Stimulated activated CD4-positive, alpha-beta T cell treated with anti-CD3 and anti-CD28 coated beads, Interleukin-4, amount 100 ng/mL, for 4 hours (primary cell): ENCODE measurements at places on chromosomes 6 and 20.

GRCh38 chr6:38687043-38687353 lies 15.9 kb downstream of the GLO1 start:
- DNase-seq: no peak

- no peak for DNase-seq
These were observed 96.2 kb upstream of the RNF217 start for GRCh38 chr6:124866040-124866439.

GRCh38 chr6:92706976-92707375 lies 712.4 kb downstream of the EPHA7 start:
- DNase-seq: no peak

DNA sequence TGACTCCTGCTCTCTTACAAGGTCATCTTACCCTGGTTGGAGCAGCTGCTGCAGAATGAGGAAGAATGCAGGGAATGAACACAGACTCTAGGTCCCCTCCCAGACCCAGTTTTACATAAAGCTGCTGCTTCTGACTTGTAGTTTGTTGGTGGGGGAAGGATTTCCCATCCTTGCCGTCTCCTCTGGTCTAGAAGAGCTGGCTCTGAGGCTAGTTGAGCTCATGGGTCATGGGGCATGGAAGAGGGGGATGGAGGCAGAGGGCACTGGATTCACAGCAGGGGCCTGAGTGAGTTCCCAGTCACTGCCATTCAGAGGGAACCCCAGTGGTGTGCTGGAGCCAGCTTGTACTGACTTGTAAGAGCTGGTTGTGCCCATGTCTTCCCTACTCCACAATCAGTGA lies 9.2 kb upstream of the GUCA1A start:
- DNase-seq: no peak

DNA sequence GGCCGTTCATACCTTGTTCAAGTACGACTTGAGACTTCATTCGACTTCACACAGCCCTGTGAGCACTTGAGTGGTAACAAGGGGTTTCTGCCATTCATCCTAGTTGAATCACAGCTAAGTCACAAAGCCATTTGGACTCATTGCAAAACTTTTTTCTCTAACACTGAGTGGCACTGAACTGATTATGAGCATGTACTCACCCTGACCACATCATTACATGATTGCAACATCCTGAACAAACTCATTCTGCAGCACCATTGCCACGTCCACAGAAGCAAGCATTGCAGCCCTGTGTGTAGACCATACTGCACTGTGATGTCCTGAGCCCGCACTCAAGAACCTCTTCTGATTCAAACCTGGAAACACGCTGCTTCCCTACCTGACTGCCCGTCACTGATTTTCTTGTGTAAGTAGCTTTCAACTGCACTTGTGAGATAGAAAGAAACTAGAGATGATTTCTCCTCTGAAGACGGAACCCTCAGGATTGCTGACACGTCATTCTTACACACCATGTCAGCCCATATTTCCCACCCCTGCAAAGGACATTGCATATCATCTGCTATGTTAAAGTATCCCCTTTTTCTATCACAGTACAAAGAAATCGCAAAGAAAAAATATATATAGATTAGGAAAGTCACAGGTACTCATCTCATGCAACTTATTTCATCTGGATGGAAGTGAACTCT lies 81.6 kb downstream of the C6orf118 start:
- no peak for DNase-seq

GRCh38 chr20:55172310-55173002 lies 697.1 kb downstream of the DOK5 start:
- DNase-seq: no peak

DNA sequence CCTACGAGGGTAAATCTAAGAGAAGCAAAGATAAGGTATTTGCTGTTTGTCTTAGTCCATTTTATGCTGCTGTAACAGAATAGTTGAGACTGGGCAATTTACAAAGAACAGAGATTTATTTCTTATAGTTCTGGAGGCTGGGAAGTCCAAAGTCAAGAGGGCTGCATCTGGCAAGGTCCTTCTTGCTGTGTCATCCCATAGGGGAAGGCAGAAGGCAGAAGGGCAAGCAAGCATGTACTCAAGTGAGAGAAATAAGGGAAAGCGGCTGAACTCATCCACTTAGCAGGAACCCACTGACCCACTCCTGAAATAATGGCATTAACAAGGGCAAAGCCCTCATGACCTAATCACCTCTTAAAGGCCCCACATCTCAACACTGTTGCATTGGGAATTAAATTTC lies 102.7 kb downstream of the AGPAT4 start:
- no peak for DNase-seq

DNA sequence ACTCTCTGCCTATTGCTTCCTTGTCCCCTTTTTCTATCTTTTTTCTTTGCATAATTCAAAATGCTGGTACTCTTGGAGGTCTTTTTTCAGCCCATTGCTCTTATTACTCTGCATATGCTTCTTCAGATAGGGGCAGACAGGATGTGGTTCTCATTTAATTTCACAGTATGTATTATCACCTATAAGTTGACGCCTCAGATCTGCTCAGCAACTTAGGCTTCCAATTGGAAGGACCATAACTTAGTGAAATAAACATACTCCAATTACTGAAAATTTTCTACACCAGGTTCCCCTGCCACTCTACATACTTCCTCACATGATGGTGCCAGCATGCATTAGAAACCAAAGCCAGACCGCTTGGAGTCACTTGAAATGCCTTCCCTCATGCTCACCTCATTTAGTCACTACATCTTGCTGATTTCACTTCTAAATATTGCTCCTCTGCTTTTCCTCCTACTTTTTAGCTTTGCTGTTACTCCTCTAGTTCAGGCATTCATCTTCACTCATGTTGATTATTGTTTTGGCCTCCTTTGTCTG lies 34.5 kb upstream of the AHI1 start:
- no peak for DNase-seq

DNA sequence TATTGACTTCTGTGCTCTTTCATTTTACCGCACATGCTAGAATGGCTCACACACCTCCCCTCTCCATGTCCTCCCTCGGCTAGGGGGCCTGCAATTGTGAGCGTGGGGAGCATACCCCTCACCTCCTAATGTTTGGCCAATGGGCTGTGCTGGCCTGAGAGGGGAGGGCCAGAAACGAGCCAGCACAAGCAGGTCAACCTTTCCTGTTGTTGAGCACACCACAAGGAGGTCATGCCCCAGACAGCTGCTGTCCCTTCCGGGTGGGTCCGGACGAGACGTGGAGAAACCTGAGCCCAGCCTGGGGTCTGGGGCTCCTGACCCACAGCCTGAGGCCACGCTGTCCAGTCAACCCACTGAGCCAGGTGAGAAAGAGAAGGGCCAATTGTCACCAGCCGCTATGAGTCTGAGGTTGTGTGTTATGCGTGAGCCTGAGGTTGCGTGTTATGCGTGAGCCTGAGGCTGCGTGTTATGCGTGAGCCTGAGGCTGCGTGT lies 77.4 kb downstream of the TTLL2 start:
- no peak for DNase-seq

DNA sequence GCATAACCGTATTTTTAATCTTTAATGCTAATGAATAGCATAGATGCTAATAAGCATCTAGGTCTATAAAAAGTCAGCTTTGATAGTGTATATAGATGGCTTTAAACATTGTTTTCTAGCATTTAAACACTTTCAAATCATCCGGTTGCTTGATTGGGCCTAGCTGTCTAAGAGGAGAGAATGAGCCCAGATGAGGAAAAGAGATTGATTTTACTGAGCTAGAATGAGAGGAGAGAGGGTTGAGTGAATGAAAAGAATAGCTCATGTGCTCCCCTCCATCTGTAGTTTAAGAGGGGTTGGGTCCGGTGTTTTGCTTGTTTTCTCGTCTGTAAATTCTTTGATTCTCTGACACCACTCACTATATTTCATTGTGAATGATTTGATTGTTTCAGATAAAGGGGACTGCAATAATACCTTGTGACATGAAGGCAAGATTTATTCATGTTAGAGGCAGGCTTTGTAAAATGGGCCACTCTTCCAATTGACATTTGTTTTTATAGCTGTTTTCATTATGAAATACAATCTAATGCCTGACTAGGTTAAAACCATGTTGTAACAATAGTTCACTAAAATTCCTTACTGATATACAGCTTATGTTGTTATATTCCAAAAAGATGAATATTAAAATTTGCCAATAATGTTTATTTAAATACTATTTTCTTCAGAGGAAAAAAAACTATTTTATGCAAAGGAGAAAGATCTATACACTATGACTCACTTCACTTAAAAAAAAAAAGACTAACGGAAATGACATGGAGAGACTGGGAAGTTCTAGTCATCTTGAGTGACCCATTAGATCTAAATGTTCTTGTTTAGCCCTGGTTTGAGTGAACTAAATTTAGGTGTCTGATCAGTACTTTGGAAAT lies 3.2 kb downstream of the PTPN1 start:
- DNase-seq: no peak

GRCh38 chr6:29926413-29927274 lies 15.7 kb upstream of the HLA-A start:
- DNase-seq: peak; percentile 88

GRCh38 chr6:123564361-123564760 lies 72.4 kb downstream of the TRDN start:
- no peak for DNase-seq

DNA sequence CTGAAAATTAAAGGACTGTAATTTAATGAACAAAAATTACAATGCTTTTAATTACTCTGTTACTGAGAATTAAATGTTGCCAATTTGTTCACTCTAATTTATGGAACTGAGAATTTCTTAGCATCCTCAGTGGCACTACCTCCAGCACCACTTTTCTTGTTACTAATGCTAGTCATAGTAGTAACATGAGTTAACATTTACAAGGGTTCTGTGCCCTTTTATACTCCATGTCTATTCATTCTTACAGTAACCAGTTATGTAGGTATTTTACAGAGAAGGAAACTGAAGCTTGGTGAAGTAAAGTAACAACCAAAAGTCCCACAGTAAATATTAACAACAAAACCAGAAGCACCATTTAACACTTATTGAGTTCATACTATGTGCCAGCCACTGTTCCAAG lies 34.3 kb downstream of the RARS2 start:
- no peak for DNase-seq

DNA sequence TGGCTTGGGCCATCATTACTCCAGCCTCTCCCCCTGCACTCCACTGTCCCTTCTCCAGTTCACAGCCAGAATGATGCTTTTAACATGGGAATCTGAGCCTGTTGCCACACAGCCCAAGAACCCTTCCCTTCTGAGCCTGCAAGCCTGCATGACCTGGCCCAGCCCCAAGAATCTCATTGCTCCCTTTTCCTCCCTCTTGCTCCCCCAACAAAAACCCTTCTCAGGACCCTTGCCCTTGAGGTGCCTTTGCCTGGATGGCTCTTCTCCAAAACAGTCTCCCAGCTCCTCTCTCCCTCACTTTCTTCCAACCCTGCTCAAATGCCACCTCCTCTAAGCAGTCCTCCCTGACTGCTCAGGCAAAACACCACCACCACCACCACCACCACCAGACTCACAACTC lies 157.2 kb downstream of the ANKRD60 start:
- no peak for DNase-seq

- DNase-seq: no peak
These were observed 1143.9 kb upstream of the GJE1 start for GRCh38 chr6:140988780-140989179.

- DNase-seq: no peak
These were observed 128.1 kb downstream of the MYLK4 start for GRCh38 chr6:2622671-2623070.

GRCh38 chr6:11367638-11368199 lies 135.3 kb upstream of the NEDD9 start:
- no peak for DNase-seq

DNA sequence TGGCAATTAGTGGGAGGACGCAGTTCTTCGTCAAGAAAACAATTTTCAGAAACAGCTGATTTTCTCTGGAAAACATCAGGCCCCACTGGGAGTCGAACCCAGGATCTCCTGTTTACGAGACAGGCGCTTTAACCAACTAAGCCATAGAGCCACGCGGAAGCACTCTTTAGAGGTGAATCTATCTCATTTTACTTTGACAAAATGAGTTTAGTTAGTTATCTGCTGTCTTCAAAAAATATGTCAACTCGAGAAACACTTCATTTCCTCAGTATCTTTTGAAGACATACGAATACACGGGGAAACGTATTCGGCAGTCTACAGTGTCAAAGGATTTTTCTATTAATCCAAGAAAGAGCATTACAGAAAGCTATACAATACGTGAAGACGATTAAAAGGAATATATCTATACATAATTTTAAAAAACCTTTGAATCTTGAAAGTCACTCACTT lies 26.7 kb downstream of the GPX6 start:
- peak; percentile 15 for DNase-seq

- no peak for DNase-seq
These were observed 1315.5 kb upstream of the GJE1 start for GRCh38 chr6:140817176-140817575.

DNA sequence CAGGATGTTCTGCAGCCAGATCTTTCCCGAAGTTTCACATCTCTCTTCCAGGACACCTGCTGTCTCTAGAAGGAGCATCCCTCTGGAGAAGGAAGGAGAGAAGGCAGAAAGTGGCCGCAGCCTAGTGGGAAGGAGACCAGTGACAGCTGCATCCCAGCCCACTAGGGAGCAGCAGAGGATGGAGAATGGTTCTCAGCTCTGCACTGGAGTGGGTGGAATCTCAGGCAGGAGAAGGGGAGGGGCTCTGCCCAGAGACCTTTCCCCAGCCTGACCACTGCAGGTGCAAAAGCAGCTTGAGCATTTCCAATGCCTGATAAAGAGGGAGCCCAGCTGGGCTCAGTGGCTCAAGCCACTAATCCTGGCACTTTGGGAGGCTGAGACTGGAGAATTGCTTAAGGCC lies 32.3 kb downstream of the NCR2 start:
- no peak for DNase-seq
